ENCODE measurements at places on chromosomes 7 and 10. TPM values are rescaled to one million over a fixed set of nuclear protein-coding genes. Genes with fewer than 3 reads are reported as not detected.

The ASAH2 gene
- 3.5 TPM for total RNA-seq

The TMED4 gene
- 73.0 TPM for total RNA-seq

The ABCA13 gene
- total RNA-seq = not detected

The TBL2 gene
- total RNA-seq = 34.7 TPM

The SYT15B gene
- 0.12 TPM for total RNA-seq

The PIK3CG gene
- total RNA-seq = 9.9 TPM

The AS3MT gene
- 1.5 TPM for total RNA-seq

The ANKRD1 gene
- total RNA-seq = not detected

The KCP gene
- total RNA-seq = not detected

The CTAGE6 gene
- 1.5 TPM for total RNA-seq

GRCh38 chr7:2080477-2080876 is 152.3 kb downstream of the MAD1L1 start:
- DNase-seq = no peak

- DNase-seq = no peak
Observed at GRCh38 chr7:2528481-2529095, 9.0 kb downstream of the LFNG start.

GRCh38 chr10:47287365-47287802 is 12.6 kb upstream of the GDF10 start:
- no peak for DNase-seq

DNA sequence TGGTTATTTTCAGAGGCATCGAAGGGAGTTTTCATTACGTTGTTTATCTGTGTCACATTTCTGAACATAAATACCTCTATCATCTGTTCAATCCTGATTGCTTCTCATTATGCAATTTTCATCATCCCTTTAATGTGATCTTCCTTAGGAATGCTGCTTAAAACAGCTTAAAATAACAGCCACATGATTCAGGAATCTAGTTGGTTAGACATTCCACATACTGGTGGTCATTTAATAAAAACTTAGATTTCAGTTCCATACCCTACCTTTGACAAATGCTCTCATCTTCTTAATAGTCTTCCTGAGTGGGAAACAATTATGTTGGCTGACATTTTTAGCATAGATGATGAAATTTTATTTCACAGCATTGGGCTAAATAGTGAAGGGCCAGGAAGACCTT is 191.3 kb upstream of the CDCA7L start:
- no peak for DNase-seq

- no peak for DNase-seq
Observed at GRCh38 chr7:36306722-36307121, 82.9 kb upstream of the ANLN start.

- no peak for DNase-seq
Observed at GRCh38 chr7:139875821-139876241, 46.8 kb downstream of the TBXAS1 start.

DNA sequence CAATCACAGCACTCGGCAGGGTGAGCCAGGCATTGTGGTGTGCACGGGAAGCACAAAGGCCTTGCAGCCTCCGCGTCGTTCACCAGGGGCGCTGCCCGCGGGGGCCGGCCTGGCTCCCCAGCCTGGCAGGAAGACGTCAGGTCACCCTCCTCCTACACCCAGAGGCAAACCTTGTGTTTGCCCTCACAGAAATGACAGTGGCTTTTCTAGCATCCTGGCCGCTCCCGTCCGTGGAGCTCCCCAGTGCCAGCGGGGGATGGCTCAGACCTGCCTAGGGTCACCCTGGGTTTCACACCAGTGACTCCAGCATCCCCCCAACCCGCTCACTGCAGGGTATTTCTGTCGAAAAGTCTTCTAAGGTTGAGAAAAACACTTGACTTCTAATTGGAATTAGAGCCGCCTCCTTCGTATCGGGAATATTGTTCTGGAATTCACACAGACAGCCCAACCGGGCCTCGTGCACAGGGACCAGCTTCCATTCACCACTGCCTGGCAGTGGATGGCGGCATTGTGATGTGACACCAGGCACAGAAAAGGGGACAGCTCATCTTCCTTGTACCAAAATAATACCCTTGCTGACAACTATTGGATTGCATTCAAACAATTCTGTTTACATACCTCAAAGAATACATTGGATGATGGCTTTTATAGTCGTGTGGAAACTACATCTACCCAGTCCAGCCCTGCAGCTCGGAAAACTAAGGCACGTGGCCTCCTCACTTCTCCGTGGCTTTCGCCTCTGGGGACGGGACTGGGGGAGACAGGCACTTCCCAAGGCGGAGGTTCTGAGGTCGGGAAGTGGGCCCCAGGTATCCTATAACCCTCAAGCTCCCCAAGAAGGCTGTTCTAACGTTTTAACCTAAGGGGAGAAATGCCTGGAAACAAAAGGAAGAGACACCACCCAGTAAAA is 109.0 kb downstream of the EBF3 start:
- DNase-seq = no peak

DNA sequence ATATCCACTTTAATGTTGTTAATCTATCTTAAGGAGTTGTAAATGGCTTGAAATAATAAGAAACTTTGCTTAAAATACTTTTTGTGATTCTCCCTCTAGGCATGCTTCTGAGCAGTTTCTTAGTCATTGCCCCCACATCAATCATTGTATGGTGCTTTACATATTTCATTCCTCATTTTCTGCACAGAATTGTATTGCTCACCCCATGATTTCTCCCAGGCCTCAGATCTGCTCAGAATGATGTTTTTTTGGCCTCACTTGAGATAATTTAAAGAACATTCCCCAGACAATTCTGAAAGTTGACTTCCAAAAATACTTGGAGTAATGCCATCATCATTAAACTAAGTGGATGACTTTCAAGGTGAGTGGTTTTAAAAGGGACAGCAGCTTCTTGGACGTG is 82.1 kb upstream of the PRPS1L1 start:
- DNase-seq = no peak

DNA sequence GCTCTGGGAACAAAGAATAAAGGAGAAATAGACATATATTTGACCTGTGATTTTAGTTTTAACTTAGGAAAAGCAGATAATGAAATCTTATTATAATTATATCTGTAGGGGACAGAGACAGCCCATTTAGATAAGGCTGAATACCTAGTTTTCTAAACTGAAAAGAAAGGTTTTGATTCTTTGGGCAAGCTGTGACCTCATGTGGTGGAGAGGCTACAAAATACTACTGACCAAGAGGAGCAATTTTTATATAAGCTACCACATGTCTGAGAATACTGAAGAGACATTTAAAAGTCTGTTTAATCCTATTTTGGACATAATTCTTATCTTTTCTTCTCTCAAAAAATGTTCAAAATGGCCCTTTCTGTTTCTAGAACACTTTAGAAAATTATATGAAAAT is 271.0 kb downstream of the MTERF1 start:
- no peak for DNase-seq

- DNase-seq = no peak
Observed at GRCh38 chr7:21966271-21966670, 20.6 kb upstream of the CDCA7L start.

DNA sequence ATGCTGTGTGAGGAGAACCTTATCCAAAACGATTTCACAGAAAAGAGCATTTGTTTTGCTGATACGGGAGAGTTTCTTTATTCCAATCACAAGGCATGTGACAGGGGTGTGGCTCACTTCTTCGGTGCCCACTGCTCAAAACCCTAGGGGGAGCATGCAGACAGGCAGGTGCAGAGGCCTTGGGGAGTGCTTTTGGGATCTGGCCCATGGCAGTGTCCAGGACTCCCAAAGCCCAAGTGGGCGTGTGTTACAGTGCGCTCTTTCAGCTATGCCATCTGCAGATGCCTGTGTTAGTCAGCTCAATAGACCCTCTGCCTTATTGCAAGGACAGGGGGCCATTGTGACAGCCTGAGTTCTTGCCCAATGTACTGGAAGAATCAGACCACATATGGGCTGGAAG is 94.8 kb downstream of the CSTF2T start:
- no peak for DNase-seq

DNA sequence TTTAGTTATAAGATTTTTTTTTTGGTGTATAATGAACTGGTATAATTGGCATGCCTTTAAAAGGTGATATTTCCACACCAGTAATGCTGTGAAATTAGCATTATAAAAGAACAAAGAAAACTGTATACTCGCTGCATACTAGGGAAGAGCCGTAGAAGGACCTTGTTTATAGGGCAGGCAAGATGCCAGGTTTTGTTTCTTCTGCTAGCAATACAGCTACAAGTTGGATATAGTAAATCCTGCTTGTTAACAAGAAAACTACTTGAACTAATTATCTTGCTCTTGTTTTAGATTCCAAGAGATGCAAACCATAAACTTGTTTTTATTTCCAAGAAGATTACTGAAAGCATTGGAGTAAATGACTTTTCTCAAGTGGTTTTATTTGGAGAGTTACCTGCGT is 1.9 kb downstream of the DNAH11 start:
- no peak for DNase-seq

- no peak for DNase-seq
Observed at GRCh38 chr7:28488061-28488791, 75.9 kb downstream of the CREB5 start.

DNA sequence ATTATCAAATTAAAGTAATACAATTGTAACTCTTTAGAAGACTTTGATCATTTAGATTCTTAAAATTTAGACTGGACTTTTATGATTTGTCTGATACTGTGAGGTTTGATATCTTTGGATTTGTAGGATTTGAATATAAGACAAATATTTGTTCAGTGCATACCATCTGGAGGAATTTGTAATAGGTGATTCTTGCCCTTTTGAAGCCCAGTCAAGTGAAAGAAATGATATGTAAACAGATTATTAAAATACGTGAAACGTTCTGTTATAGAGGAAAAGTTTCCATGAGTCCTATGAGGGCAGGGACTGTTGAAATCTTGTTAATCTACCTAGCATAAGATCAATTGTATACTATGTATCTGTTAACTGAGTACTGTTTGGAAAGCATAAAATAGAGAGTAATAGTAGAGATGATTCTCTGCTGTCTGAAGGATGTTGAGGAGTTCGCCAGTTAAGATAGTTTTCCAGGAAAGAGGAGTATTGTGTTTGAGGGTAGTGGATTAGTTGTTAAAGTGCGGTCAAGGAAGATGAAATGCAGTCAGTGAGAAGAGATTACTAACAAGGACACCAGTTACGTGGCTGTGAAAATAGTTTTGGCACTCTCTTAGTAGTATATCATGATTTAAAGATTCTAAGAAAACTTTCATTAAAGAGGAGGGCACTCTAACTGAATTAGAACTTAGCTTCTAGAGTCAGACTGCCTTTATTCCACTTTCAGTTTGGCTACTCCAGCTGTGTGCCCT is 14.4 kb downstream of the PDCD4 start:
- no peak for DNase-seq

- peak; percentile 73 for DNase-seq
Observed at GRCh38 chr7:37031571-37032257, 307.4 kb upstream of the AOAH start.

DNA sequence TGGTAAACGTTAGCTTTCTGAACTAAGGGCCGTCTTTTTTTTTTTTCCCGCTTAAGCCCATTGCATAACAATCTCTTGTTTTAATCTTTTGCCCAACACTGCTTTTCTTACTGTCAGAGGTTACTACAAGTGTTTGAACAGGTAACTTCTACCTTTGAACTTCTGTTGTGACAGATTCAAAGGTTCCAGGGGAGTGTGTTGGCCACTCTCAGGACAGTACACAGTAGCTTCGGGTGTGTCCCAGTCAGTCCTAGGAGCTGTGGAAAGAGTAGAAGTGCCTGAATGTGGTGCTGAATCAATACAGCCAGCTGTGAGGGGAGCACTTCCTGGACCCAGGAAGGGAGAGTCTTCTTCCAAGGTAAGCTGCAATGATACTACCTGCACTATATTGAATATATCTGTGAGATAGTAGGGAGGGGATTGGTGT is at the start of gene ACSL5:
Gene ACSL5 (plus strand): TSS at position 205 of the 427 bp plus-strand sequence. CDS start 20,831 bp downstream, outside the sequence.
- DNase-seq = no peak

GRCh38 chr10:119455609-119456434 is 86.7 kb downstream of the RGS10 start:
- no peak for DNase-seq

DNA sequence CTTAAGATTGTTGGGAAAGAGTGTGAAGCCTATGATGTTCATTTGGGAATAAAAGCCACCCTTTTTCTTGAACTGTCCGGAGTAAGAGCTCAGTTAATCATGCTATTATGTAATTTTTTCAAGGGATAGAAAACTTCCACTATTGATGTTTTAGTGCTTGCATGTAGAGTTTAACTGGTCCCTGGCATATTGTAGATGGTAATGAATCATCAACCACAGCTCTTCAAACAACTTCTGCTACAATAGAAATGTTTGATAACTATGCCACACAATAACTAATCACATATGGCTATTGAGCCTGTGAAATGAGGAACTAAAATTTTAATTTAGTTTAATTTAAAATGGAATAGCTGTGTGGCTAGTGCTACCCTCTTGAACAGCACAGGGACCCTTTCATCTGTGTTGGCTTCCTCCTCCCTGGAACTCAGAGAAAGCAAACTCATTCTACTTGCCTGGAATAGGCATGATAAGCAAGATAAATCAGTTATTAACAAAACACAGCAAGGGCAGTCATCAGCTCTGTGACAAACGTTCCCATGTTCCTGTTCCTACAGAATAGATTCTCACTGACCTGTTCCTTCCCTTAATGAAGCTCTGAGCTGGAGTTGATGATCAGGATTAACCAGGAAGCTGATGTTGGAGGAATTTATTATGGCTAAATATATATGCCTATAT is 4.9 kb upstream of the SRI start:
- DNase-seq = no peak

GRCh38 chr10:122034149-122034756 is 45.3 kb downstream of the TACC2 start:
- DNase-seq = no peak
